Left renal cortex interstitium (tissue), 4 donors: ENCODE measurements at places on chromosomes 6 and 20. TPM values are rescaled to one million over a fixed set of nuclear protein-coding genes. Genes with fewer than 3 reads are reported as not detected.

SCUBE3 gene
- 37.6 TPM for polyA plus RNA-seq

DNA sequence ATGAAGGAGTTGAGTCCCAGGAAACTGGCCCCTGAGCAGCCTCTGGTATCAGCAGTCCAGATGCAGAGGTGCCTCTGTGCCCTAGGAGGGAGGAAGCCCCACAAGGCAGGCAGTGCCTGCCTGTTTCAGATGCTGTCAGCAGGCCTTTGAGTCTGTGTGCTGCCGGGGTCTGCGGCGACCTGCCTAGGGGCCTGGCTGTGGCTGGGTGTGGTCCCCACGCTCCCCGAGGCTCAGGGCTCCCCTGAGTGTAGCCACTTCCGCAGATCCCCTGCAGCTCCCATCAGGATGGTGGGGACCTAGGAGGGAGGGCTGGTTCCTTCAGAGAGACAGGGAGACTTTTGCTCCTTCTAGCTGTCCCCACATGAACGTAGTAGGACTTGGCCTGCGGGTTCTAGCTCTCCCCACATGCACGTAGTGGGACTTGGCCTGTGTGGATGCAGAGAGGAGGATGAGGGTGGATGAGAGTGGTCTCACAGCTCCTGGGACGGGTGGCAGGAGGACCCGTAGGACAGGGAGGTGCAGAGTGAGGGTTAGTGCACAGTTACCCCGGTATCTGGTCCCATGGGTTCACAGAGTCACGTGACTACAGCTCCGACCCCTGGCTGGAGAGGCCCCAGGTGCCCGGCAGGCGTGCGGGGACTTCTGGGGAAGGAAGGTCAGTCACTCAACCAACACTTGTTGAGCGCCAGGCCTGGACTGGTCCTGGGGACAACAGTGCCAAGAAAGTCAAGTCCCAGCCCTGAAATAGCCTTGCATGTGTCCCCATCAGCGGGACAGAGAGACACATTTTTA, 41.0 kb downstream of the CDH4 start:
- DNase-seq, result no peak

DNA sequence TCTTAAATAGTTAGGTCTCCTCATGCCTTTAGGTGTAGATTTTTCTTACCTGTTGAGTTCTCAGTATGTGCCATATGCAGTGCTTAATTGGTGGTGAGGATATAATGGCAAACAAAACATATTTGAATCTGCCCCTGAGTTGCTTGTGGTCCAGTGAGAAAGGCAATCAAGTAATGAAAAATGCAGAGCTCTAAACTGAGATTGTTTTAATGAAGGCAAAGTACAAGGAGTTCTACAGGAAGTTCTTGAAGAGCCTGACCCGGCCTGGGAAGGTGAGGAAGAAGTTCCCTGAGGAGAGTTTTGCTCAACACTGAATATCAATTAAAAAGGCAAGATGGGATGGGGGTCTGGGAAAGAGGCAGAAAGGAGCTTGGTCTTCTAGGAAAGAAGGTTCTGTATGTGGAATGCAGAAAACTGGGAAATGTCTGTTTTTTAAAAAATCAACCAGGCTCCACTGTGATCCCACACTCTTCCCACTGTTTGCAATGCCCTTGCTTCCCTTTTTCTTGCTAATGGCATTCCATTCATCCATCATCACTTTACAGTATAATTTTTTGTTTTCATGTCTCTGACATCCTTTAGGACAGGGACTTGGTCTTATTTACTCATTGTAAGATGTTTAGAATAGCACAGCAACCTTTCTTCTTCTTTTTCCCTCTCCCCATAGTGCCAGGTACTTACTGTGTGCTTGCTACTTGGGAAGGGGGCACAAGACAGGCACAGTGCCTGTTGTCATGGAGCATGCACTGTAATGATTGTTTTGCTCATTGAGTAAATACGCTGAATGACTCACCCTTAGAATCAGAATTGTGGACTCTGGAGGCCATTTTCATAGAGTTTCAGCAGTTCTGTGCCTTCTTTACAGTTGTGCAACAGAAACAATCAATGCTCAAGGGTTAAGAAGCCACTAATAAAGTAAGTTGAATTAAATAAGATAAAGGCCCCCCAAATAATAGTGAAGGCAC, 64.3 kb downstream of the ANKS1A start:
- no peak for DNase-seq

GRCh38 chr20:40690836-40691565, 2.0 kb upstream of the MAFB start:
- no peak for DNase-seq

DNA sequence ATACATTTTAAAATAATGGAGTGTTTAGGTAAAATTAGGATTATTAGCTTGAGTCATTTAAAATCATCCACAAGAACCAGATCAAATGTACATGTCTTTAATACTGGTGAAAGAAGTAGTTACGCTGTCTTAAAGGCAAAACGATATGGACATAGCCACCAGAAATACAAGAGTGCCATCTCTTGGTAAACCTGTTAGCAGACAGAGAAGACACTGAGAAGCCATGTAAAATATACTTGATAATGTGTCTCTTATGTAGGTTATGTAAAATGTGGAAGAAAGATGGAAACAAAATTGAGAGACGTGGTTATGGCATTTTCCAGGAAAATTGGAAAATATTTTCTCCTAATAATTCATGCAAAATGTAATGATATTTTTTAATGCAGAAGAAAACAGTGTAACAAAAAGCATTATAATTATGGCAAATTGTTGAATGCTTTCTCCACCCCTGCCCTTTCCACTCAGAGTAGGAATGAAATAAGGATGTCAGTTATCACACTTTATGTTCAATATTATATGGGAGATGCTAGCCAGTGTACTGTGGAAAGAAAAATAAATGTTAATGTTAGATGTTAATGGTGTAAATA, 12.2 kb upstream of the SLC17A2 start:
- DNase-seq, result no peak

CLVS2 gene
- 0.22 TPM for polyA plus RNA-seq

- DNase-seq, result no peak
These were observed 1.5 kb upstream of the CITED2 start for GRCh38 chr6:139376017-139376330.

SLC25A27 gene
- 76.0 TPM for polyA plus RNA-seq

GRCh38 chr6:100296810-100297544, 167.7 kb downstream of the SIM1 start:
- DNase-seq, result no peak

C6orf118 gene
- 8.4 TPM for polyA plus RNA-seq

DNA sequence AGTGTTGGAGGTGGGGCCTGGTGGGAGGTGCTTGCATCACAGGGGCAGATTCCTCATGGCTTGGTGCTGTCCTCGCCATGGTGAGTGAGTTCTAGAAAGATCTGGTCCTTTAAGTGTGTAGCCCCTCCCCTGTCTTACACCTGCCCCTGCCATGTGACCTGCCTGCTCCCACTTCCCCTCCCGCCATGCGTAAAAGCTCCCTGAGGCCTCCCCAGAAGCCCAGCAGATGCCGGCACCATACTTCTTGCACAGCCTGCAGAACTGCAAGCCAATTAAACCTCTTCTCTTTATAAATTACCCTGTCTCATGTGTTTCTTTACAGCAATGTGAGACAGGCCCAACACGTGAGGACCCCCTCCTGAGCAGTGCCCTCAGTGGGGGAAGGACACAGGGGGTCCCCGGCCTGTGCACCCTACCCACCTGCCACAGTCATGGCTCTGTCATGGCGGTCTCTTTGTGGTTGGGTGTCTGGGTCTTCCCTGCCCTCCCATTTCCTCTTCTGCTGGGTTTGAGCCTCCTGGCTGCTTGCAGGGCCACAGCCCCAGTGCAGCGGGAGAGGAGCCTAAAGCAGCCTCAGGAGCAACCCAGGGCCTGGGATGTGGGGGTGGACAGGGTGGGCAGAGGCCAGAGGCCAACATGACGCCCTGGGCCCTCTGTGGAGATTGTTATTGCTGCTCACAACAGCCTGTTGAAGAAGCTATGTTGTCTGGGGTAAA, 87.2 kb upstream of the QKI start:
- DNase-seq, result no peak

- DNase-seq, result no peak
These were observed 36.9 kb downstream of the SNX9 start for GRCh38 chr6:157859775-157860504.
